ENCODE measurements at places on chromosomes 4 and X. TPM values are rescaled to one million over a fixed set of nuclear protein-coding genes. Genes with fewer than 3 reads are reported as not detected.

DNA sequence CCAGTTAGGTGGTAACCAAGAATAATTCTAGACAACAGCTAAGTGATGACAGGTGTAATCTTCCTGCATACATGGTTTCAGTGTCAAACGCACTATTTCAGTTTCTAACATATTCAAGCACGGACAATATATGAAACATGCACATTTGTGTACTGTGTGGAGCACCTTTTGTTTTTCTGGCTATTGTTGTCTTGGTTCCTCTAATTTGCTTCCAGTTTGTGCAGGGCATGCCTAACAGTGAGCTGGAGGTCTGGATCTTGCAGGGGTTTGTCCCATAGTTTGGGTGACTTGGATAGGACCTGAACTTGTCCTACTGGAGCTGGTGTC lies 70.5 kb upstream of the TBC1D9 start:
- no peaks in the 10 kb centered on the region for H3K4me1 ChIP-seq
- H3K27ac ChIP-seq = no peak overlapping the region
- H3K36me3 ChIP-seq = no peaks in the 10 kb centered on the region
- no peak overlapping the region for H3K4me3 ChIP-seq
- H3K27me3 ChIP-seq = no peaks in the 10 kb centered on the region
- DNase-seq = no peak

DNA sequence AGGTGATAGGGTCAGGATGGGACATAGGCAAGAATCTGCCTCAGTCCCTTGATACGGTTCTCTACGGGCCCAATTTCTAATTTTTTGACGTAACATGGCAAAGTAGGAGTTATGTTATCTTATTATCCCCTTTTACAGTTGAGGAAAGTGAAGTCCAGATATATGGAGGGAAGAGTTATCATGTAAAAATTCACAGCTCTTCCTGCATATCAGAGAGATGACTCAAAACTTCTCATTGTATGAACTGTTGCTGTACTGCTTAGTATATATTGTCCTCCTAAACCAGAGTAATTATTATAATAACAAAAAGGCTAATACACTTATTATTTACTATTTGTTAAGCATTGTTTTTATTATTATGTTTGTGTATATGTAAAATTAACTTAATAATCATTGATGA lies 260.5 kb upstream of the IGFBP7 start:
- H3K4me1 ChIP-seq = no peaks in the 10 kb centered on the region
- H3K4me3 ChIP-seq = no peak overlapping the region
- H3K27me3 ChIP-seq = no peaks in the 10 kb centered on the region
- DNase-seq = no peak
- no peak overlapping the region for H3K27ac ChIP-seq

GRCh38 chrX:132900633-132901293 lies 57.7 kb downstream of the HS6ST2 start:
- no peaks in the 10 kb centered on the region for H3K4me1 ChIP-seq
- H3K36me3 ChIP-seq = no peaks in the 10 kb centered on the region
- no peaks in the 10 kb centered on the region for H3K27me3 ChIP-seq
- H3K4me3 ChIP-seq = no peak overlapping the region

GRCh38 chr4:5143940-5144339 lies 92.7 kb downstream of the STK32B start:
- H3K4me3 ChIP-seq = no peak overlapping the region
- no peak overlapping the region for H3K27ac ChIP-seq
- no peaks in the 10 kb centered on the region for H3K4me1 ChIP-seq
- H3K27me3 ChIP-seq = no peaks in the 10 kb centered on the region
- no peaks in the 10 kb centered on the region for H3K36me3 ChIP-seq

DNA sequence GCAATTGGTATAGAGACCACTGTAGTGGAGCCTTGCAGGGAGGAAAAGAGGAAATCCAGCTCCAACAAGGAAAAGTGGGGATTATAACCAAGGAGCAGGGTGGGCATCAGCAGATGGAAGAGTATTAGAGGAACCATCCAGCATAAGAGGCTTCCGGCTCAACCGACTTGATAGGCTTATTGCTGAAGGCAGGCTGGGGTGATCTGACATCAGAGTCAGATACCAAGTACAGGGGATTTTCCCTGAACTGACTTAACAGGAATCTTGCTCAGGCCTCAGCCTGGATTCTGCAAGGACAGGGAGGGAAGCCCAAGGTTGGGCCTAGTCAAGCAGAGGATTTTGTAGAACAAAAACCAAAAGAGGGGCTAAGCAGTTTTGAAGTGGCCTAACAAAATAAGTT lies 129.6 kb downstream of the DCLK2 start:
- H3K4me3 ChIP-seq = no peak overlapping the region
- DNase-seq = no peak
- H3K36me3 ChIP-seq = no peaks in the 10 kb centered on the region
- no peaks in the 10 kb centered on the region for H3K27me3 ChIP-seq

DNA sequence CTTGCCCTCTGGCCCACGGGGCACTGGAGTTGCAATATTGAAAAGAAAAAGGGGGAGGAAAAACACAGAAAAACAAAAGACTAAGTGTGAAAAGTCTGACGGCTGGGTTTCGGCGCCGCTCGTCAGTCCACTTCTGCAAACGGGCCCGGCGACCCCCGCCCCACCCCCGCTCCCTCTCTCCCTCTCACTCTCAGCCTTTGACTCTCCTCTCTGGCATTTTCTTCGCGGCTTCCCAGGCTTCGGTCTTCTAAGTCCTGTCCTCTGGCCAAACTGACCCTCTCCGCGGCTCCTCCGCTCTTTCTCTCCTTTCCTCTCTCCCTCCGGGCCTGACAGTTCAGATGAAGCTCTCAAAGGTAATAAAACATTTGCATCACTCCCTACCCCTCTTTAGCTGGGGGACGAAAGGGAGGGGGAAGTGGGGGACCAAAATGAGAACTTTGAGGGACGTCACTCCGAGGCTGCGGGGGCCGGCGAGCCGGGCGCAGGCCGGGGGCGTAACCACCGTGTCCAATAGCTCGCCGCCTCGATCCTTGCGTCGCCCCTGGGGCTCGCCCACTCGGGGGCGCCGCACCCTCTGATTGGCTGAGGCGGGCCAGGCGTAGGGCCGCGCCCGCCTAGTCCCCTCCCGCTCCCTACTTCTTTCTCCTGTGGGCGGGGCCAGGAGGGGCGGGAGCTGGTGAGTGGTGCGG lies at the start of gene NKX6-1:
NKX6-1 (minus strand) TSS at position 358 of the 689 bp plus-strand sequence. CDS start 1,064 bp downstream, outside the sequence.
- peaks cover 63% of the 10 kb centered on the region for H3K27me3 ChIP-seq
- no peaks in the 10 kb centered on the region for H3K36me3 ChIP-seq
- H3K4me3 ChIP-seq = peak within 1 kb of the TSS; percentile 30
- H3K4me1 ChIP-seq = peaks cover 17% of the 10 kb centered on the region
- no peak within 1 kb of the TSS for H3K27ac ChIP-seq

- DNase-seq = no peak
- no peak overlapping the region for H3K27ac ChIP-seq
- no peaks in the 10 kb centered on the region for H3K4me1 ChIP-seq
- H3K27me3 ChIP-seq = no peaks in the 10 kb centered on the region
- H3K4me3 ChIP-seq = no peak overlapping the region
Observed at GRCh38 chr4:92254767-92255442, 48.9 kb upstream of the GRID2 start.

DNA sequence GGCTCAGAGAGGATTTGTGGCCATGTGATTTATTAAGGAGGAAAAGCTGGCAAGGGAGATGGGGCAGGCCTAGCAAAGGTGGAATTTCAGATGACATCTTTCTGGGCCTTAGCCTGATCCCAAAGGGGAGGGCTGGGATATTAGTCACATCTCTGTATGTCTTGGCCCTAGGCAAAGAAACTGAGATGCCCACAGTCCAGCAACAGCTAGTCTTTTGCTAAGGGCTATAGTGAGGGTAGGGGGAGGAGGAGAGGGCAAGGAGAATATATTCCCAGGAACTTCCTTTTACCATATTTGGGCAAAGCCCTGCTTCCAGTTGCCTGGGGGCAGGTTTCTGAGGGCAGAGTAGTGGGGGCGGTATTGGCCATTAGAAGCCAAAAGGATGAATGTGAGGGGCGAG lies 209.8 kb upstream of the NR3C2 start:
- H3K4me1 ChIP-seq = no peaks in the 10 kb centered on the region
- H3K27me3 ChIP-seq = no peaks in the 10 kb centered on the region
- no peaks in the 10 kb centered on the region for H3K36me3 ChIP-seq

GRCh38 chr4:21949073-21949457 lies 493 bp upstream of the KCNIP4 start:
- H3K4me3 ChIP-seq = peak overlapping the region; percentile 61
- H3K36me3 ChIP-seq = no peaks in the 10 kb centered on the region
- peak; percentile 22 for DNase-seq

DNA sequence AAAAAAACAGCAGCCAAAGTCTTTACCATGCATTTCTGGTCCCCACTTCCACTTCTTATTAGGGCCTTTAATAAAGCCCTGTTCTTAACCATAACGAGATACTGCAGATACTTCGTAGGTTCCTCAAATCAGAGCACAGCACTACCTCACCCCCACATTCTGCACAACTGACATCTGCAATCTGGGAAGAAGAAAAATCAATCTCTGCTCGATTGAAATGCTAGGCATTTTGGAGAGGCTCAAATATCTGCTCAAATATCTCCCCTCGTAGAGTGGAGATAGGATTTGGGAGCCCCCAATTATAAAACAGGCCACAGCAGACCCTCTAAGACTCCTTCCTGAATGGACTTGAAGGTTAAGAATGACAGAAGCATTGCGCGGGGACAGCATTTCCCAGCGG lies 40.3 kb upstream of the CENPU start:
- H3K4me3 ChIP-seq = no peak overlapping the region
- no peaks in the 10 kb centered on the region for H3K27me3 ChIP-seq
- no peak for DNase-seq
- H3K4me1 ChIP-seq = no peaks in the 10 kb centered on the region
- H3K36me3 ChIP-seq = no peaks in the 10 kb centered on the region

GRCh38 chrX:41935832-41936231 lies 12.5 kb upstream of the CASK start:
- H3K27me3 ChIP-seq = no peaks in the 10 kb centered on the region
- no peaks in the 10 kb centered on the region for H3K4me1 ChIP-seq
- DNase-seq = no peak
- no peak overlapping the region for H3K27ac ChIP-seq
- no peaks in the 10 kb centered on the region for H3K36me3 ChIP-seq
- no peak overlapping the region for H3K4me3 ChIP-seq

- H3K27me3 ChIP-seq = no peaks in the 10 kb centered on the region
- H3K27ac ChIP-seq = no peak overlapping the region
- H3K36me3 ChIP-seq = no peaks in the 10 kb centered on the region
- no peak for DNase-seq
Observed at GRCh38 chr4:88130003-88130402, 28.4 kb downstream of the ABCG2 start.

DNA sequence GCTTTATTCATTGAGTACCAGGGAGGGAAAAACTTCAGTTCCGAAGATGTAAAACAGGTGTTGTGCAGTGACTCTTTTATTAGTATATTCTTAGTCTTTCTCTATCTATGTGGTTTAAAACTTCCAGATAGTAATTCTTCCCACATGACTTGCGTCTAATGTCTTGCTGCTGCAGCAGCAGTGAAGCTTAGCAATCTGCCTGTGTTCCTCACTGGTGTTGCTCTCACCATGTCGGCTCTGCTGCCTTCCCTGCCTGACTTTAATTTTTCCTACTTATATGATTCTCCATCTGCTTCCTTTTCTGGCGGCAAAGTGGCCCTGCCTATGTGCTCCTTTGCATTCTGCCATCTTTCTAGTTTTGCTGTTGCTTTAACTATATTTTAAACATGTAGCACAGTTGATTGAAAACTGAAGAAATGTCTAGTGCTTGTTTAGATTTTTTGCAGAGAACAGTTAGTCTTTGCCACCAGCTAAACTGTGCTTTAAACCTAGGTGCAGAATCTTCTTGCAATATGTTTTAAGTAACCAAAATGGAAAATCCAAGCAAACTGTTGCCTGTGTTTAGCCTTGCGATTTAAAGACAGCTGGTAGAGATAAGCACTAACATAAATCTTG lies 1934.2 kb upstream of the IGFBP7 start:
- H3K27ac ChIP-seq = no peak overlapping the region
- no peaks in the 10 kb centered on the region for H3K36me3 ChIP-seq
- no peak overlapping the region for H3K4me3 ChIP-seq
- no peaks in the 10 kb centered on the region for H3K4me1 ChIP-seq
- no peaks in the 10 kb centered on the region for H3K27me3 ChIP-seq

GRCh38 chrX:148620023-148620422 lies 119.6 kb downstream of the AFF2 start:
- H3K4me3 ChIP-seq = no peak overlapping the region
- no peaks in the 10 kb centered on the region for H3K36me3 ChIP-seq
- no peak for DNase-seq
- H3K4me1 ChIP-seq = no peaks in the 10 kb centered on the region
- no peak overlapping the region for H3K27ac ChIP-seq

GRCh38 chrX:50747471-50747900 lies 66.5 kb downstream of the SHROOM4 start:
- DNase-seq = no peak
- H3K27me3 ChIP-seq = no peaks in the 10 kb centered on the region
- H3K4me1 ChIP-seq = no peaks in the 10 kb centered on the region
- H3K36me3 ChIP-seq = no peaks in the 10 kb centered on the region
- no peak overlapping the region for H3K4me3 ChIP-seq

- no peaks in the 10 kb centered on the region for H3K36me3 ChIP-seq
- peak; percentile 41 for DNase-seq
- peak overlapping the region; percentile 56 for H3K27ac ChIP-seq
- no peak overlapping the region for H3K4me3 ChIP-seq
Observed at GRCh38 chr4:8402640-8403039, 37.9 kb downstream of the ACOX3 start.

- DNase-seq = no peak
- no peaks in the 10 kb centered on the region for H3K4me1 ChIP-seq
- H3K4me3 ChIP-seq = no peak overlapping the region
- no peaks in the 10 kb centered on the region for H3K27me3 ChIP-seq
Observed at GRCh38 chr4:7411491-7411890, 23.2 kb downstream of the PSAPL1 start.

DNA sequence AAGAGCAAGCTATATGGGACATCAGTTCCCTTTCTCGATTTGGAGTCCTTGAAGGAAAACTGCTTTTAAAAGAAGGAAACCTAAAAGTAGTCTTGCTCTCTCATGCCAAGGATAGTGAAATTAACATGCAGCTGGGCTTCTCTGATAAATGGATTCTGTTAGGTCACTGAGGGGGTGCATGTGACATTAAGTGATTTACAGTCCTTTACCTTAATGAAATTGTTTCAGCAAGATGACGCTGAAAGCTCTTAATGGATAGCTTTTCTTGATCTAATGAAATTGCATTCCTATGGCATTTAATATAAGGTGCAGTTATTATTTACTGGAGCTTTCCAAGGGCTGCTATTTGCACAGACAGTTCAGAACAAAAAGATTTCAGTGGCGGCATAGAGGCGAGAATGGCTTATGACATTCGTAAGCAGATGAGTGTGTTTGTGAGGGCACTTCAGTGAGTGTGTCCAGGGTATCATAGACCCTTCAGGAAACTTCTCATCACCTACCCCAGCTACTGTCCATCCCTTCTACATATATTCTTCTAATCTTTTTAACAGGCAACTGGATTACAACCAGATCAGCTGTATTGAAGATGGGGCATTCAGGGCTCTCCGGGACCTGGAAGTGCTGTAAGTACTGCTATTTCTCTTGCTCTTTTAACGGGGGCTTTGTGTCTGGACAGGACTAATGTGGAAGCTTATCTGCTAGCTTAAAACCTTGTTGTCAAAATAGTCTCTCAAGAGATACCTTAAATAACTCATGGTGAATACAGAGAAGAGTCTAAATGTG lies 219.9 kb upstream of the PACRGL start:
- DNase-seq = no peak
- no peak overlapping the region for H3K4me3 ChIP-seq
- no peak overlapping the region for H3K27ac ChIP-seq
- no peaks in the 10 kb centered on the region for H3K36me3 ChIP-seq

Gene PDLIM3
- total RNA-seq = 771 TPM

Gene PLS3
- total RNA-seq = 268 TPM

Gene EDA2R
- total RNA-seq = 3.2 TPM

Gene RPS3A
- total RNA-seq = 2,740 TPM

Gene ATP8A1
- total RNA-seq = 28.5 TPM

Gene DNAJB14
- total RNA-seq = 151 TPM

Gene SRPK3
- total RNA-seq = 6.4 TPM

Gene MAGED4
- 8.6 TPM for total RNA-seq

Gene CTBP1
- 104 TPM for total RNA-seq

Gene LPAR4
- total RNA-seq = not detected

Gene MAGEA6
- total RNA-seq = 0.21 TPM
